ENCODE measurements at places on chromosomes 4 and X.

- peaks cover 24% of the 10 kb centered on the region for H3K4me1 ChIP-seq
- H3K27ac ChIP-seq, result peak overlapping the region; percentile 68
- no peak for DNase-seq
- H3K36me3 ChIP-seq, result peaks cover 4% of the 10 kb centered on the region
- no peak overlapping the region for H3K4me3 ChIP-seq
- H3K27me3 ChIP-seq, result no peaks in the 10 kb centered on the region
Observed at GRCh38 chr4:145882604-145883003, 56.0 kb downstream of the ZNF827 start.

GRCh38 chrX:14065800-14066199 lies 36.1 kb upstream of the GEMIN8 start:
- H3K27me3 ChIP-seq, result peaks cover 7% of the 10 kb centered on the region
- H3K4me3 ChIP-seq, result no peak overlapping the region
- no peaks in the 10 kb centered on the region for H3K36me3 ChIP-seq

GRCh38 chr4:12979797-12980196 lies 504.3 kb downstream of the RAB28 start:
- no peak overlapping the region for H3K4me3 ChIP-seq
- H3K27ac ChIP-seq, result no peak overlapping the region
- H3K36me3 ChIP-seq, result no peaks in the 10 kb centered on the region
- no peak for DNase-seq
- H3K27me3 ChIP-seq, result no peaks in the 10 kb centered on the region

DNA sequence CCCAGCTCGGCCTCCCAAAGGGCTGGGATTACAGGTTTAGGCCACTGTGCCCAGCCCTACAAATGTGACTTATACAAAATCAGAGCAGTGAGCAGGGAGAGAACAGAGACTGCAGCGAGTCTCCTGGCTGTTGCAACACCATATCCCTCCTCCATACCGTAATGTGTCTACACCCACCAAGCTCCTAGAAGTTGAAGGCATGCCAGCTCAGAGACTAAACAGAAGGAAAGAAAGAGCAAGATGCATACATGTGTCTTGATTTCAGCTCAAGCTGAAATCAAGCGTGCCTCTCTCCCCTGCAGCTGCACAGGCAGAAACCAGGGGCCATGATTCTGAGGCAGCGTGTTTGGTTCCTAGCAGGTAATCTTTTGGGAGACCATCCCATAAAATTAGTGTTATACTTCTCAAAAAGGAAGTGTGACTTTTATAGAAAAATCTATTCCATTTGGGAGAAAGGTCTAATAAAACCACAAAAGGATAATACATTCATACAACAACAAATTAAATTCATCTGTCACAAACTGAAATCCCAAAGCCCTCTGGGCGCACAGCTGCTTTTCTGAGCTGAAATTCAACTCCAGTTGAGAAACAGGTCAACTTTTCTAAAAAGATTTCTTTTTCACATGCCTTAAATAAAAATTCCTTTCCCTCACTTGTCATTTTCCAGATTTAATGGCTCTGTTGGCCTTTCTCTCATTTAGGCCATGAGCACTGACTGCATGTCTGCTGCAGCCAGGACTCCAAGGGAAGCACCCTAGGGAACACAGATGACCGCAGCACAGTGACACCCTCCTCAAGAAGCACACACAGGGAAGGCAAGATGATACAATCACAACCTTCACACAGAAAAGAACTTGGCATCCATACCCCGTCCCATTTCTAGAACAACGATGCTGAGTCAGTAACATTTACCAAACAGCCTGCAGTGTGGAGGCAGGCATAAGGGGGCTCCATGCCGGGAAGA lies 34.4 kb downstream of the AFAP1 start:
- no peak for DNase-seq
- no peak overlapping the region for H3K27ac ChIP-seq
- no peak overlapping the region for H3K4me3 ChIP-seq

DNA sequence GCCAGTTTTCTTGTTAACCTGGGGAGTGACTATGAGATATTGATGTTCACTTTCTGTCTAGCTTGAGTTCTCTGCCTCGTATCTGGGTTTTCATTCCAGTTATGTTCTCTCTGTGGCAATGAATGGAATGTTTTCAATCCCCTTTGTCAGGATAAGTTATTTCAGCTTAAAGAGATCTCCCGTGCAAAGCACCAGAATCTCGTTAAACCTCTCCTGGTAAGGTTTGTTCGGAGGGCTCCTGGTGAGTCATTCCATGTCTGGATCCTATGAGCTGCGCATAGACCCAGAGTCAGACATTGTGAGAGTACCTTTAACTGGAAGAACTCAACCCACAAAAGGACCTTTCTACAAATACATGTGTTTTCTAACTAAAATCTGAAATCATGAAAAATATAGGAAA lies 51.0 kb downstream of the KDR start:
- no peak for DNase-seq
- H3K4me3 ChIP-seq, result no peak overlapping the region
- H3K27ac ChIP-seq, result no peak overlapping the region
- no peaks in the 10 kb centered on the region for H3K36me3 ChIP-seq
- H3K27me3 ChIP-seq, result no peaks in the 10 kb centered on the region

DNA sequence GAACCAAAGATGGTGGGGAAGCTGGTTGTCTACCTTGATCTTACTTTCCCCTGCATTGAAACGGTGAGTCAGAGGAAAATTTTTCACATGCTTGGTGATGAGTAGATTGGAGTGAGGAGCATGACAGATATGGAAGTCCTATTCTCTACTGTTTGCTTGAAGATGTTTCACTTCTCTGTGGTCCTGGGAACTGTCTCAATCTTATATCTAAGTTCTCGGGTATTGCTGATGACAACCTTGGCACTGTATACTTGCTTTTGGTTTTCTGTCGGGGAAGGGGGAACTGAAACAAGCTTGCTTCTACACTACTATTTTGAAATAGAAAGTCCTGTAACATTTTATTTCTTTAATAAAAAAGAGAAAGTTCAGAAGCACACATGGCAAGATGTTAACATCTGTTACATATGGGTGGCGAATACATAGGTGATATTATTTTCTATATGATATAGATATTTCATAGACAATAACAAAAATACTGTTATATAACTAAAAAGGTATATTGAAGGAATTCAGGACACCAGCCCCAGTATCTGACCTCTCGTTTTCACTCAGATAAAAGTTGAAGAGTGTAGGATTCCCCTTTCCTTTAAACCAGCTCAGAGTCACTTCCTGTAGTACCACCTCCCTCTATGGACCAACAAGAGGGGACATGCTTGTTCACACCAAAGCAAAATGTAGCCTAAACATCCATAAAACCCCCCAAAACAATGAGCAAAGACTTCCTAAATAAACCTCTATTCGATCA lies 88.8 kb downstream of the FMR1NB start:
- H3K4me1 ChIP-seq, result no peaks in the 10 kb centered on the region
- H3K27me3 ChIP-seq, result no peaks in the 10 kb centered on the region
- H3K27ac ChIP-seq, result no peak overlapping the region
- DNase-seq, result no peak

DNA sequence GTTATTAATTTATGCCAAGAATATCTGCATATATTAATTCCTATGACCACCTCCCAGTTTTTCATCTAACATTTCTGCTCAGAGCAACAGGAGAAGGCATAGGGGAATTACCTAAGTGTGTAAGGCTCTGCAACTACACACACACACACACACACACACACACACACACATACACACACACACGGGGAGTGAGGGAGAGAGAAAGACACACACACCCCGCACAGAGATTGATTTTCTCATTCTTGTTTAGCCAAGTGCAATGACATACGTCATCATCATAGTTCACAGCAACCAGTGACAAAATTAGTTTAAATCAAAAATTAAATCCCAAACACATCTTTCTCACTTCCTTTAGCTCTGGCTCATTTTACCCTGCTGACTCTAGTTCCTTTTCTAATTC lies 203.1 kb downstream of the RBMX2 start:
- H3K27ac ChIP-seq, result no peak overlapping the region
- H3K36me3 ChIP-seq, result no peaks in the 10 kb centered on the region
- H3K4me3 ChIP-seq, result no peak overlapping the region
- no peak for DNase-seq
- no peaks in the 10 kb centered on the region for H3K27me3 ChIP-seq

DNA sequence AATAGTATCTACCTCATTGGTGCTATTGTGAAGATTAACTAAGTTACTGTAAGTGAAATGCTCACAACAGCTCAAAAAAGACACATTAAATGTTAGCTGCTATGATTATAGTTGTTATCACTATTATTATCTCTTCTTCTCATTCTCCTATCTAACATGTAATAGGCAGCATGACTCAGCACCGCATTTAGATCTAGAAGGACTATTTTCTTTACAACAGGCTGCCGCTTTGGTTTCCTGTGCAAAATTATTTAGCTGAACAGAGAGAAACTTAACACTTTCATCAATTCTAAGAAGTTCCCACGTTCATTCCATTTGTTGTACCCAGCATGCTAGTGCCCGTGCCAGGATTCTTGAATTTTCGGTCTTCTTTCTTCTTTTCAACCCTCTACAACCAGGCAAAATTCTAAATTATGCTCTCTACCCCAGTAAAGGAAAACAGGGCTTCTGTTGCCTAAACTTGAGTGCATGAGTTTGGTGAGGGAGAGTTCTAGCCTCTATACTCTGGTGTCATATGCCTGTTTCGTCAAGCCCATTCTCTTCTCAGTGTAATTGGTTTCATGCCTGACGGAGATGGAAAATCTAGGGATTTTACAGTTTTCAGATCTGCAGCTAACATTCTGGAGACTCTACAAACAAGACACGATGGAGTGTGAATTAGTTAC lies 378.9 kb downstream of the PPP1R2C start:
- H3K27me3 ChIP-seq, result no peaks in the 10 kb centered on the region
- no peaks in the 10 kb centered on the region for H3K4me1 ChIP-seq
- H3K4me3 ChIP-seq, result no peak overlapping the region
- no peak overlapping the region for H3K27ac ChIP-seq
- no peak for DNase-seq

DNA sequence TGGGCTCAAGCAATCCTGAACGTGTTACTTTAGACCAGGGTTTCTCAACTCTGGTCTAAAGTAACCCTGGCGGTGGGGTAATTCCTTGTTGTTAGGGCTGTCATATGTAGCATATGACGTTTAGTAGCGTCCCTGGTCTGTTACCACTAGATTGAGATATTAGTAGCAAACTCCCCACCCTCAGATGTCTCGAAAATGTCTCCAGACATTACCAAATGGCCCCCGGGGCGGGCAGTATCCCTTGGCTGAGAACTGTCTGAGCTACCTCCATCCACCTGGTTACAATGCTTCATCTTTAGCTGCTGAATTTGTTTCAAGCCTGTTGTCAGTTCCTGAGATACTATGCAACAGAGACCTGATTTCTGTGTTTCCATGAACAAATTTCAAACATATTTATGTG lies 56.7 kb downstream of the CLDN34 start:
- H3K27me3 ChIP-seq, result no peaks in the 10 kb centered on the region
- no peak overlapping the region for H3K27ac ChIP-seq
- H3K4me3 ChIP-seq, result no peak overlapping the region
- no peaks in the 10 kb centered on the region for H3K36me3 ChIP-seq

DNA sequence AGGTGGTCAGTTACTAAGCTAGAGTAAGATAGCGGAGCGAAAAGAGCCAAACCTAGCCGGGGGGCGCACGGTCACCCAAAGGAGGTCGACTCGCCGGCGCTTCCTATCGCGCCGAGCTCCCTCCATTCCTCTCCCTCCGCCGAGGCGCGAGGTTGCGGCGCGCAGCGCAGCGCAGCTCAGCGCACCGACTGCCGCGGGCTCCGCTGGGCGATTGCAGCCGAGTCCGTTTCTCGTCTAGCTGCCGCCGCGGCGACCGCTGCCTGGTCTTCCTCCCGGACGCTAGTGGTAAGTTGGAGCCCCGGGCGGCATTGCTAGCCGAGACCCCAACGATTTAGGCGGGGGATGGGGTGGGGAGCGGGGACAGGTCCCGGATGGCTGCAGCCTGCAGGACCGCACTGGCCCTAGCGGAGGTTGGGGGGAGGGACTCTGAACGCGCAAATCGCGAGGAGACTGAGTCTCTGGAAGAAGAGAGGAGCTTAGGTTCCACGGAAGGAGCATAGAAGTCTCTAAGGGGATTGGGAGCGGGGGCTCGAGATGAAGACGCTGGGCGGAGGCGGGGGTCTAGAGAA lies 573 bp downstream of the HTR2C start:
- no peaks in the 10 kb centered on the region for H3K36me3 ChIP-seq
- DNase-seq, result peak; percentile 43
- H3K4me3 ChIP-seq, result peak overlapping the region; percentile 41
- no peaks in the 10 kb centered on the region for H3K4me1 ChIP-seq
- H3K27me3 ChIP-seq, result peaks cover 61% of the 10 kb centered on the region

DNA sequence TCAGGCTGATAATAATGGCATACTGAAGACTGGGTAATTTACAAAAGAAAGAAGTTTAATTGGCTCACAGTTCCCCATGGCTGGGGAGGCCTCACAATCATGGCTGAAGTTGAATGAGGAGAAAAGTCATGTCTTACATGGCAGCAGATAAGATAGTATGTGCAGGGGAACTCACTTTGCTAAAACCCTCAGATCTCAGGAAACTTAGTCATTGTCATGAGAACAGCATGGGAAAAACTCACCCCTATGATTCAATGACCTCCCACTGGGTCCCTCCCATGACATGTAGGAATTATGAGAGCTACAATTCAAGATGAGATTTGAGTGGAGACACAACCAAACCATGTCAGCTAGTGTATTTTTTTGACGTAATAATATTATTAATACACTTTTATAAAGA lies 149.8 kb upstream of the BOD1L1 start:
- no peak overlapping the region for H3K4me3 ChIP-seq
- H3K27ac ChIP-seq, result no peak overlapping the region
- H3K36me3 ChIP-seq, result no peaks in the 10 kb centered on the region
- no peaks in the 10 kb centered on the region for H3K27me3 ChIP-seq
- DNase-seq, result no peak

GRCh38 chr4:66489370-66489769 lies 819.1 kb upstream of the EPHA5 start:
- no peaks in the 10 kb centered on the region for H3K4me1 ChIP-seq
- no peak overlapping the region for H3K4me3 ChIP-seq
- H3K27me3 ChIP-seq, result no peaks in the 10 kb centered on the region
- no peaks in the 10 kb centered on the region for H3K36me3 ChIP-seq

DNA sequence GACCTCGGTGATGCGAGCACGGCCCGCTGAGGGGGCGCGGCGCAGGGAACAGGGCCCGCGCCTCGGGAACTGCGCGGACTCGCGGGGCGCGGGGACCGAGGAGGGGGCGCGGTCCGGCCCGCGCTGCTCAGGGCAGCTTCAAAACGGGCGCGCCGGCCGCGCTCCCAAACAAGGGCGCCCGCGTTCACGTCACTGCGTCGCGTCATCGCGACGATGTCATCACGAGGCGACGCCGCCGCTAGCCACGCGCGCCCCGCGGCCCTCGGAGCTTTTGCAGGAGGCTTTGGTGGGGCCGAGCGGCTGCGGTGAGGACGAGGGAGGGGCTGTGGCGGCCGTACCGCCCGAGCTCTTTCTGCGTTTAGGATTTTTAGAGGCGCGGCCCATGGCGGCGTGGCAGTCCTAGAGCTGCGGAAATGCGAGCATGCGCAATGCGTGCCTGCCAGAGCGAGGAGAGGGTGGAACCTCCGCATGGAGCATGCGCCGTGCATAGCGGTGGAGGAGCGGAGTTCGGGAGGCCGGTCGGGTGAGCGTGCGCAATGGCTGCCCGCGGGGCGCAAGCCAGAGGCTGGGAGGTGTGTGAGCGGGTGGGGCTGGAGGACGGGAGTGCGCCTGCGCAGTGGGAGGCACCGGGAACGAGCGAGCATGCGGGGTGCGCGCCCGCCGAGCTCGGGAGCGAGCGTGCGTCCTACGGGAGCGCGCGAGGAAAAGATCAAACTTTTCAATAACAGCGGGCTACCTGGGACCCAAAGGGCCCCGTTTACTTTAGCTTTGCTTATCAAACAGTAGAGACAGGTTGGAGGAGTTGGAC lies at the start of gene PPP2R3B:
Gene PPP2R3B, minus strand, starts transcription at position 140 of the 808 bp plus-strand sequence. CDS start 216 bp downstream, outside the sequence.
- H3K4me3 ChIP-seq, result peak within 1 kb of the TSS; percentile 94
- H3K4me1 ChIP-seq, result no peaks in the 10 kb centered on the region
- no peaks in the 10 kb centered on the region for H3K27me3 ChIP-seq

GRCh38 chr4:22413471-22413870 lies 102.4 kb downstream of the ADGRA3 start:
- no peak overlapping the region for H3K4me3 ChIP-seq
- H3K36me3 ChIP-seq, result no peaks in the 10 kb centered on the region
- no peaks in the 10 kb centered on the region for H3K27me3 ChIP-seq
- no peak for DNase-seq
- no peaks in the 10 kb centered on the region for H3K4me1 ChIP-seq
